Effector memory CD8-positive, alpha-beta T cell (primary cell): ENCODE measurements at places on chromosomes 4 and X.
A peak's percentile ranks its signal among the peaks of the same experiment; 100 is the strongest.

DNA sequence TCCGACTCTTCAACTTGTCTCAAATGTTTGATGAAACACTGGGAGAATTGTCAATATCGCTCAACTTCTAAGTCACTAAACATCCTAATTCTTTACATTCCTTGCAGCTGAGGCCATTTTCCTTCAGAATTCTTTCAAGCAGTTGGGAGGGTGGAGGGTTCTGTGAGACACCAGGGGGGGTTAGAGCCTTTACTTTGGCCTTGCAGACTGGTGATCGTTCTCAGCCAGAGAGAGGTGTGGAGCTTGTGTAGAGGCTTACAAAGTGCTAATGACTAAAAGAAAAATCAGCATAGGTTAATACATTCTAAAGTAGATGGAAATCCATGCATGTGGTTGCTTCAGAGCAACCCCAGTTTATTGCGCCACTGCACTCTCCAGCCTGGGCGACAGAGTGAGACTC, 21.3 kb upstream of the SOX3 start:
- no peak for DNase-seq
- H3K4me1 ChIP-seq = no peaks in the 10 kb centered on the region
- H3K27ac ChIP-seq = no peak overlapping the region
- H3K27me3 ChIP-seq = no peaks in the 10 kb centered on the region

- H3K4me1 ChIP-seq = no peaks in the 10 kb centered on the region
- no peaks in the 10 kb centered on the region for H3K36me3 ChIP-seq
- H3K4me3 ChIP-seq = no peak overlapping the region
- H3K27me3 ChIP-seq = no peaks in the 10 kb centered on the region
Observed at GRCh38 chrX:133911825-133912495, 73.4 kb downstream of the GPC3 start.

DNA sequence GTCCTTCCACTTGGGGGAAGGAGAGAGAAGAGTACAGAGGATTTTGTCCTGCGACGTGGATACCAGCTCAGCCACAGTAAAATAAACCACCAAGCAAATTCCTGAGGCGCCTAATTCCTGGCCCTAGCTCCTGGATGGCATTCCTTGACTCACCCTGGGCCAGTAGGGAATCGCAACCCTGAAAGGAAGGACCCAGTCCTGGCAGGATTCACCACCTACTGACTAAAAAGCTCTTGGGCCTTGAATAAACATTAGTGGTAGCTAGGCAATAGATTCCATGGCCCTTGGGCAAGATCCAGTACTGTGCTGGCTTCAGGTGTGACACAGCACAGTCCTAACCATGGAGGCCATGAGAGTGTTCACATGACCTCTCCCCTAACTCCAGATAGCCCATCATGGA, 45.6 kb downstream of the GABRA3 start:
- no peaks in the 10 kb centered on the region for H3K4me1 ChIP-seq
- no peaks in the 10 kb centered on the region for H3K27me3 ChIP-seq
- no peak overlapping the region for H3K4me3 ChIP-seq

DNA sequence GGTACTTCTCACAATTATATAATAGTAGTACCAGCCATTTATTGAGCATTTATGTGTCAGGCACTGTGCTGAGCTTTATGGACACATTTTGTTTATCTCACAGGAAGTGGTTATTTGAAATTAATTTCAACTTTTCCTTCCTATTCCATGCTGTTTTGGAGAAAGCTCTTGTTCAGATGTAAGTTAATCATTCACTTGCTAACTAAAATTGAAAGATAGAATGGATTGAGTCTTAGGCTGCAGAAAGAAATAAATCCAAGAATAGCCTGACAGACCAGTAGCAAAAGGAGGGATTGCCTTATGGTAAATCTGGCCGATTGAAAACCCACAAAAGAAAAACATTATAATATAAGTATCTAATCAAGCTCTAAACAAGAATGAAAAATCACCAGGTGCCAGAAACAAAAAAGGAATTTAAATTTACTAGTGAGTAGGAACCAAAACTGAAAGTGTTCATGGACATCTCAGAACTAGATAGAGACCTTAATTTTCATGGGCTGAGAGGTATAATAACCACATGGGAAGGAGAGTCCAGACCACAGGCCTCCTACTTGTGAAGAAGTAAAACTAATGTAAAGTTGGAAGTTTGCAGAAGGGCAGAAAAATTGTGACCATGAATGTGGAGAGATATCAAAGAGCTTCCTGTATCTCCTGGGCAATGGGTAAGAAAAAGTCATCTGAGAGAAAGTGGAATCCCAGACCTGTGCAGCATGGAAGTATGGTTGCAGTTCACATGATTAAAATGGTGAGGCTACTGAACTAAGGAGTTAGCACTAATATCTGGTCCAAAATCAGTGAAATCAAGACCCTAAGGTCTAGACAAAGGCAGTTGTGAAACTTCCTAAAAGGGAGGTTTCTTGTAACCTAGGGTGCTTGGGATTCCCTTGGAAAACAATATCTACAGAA, 38.0 kb downstream of the RADX start:
- peak overlapping the region; percentile 19 for H3K27ac ChIP-seq
- peaks cover 4% of the 10 kb centered on the region for H3K4me1 ChIP-seq
- no peaks in the 10 kb centered on the region for H3K36me3 ChIP-seq
- H3K4me3 ChIP-seq = peak overlapping the region; percentile 24
- DNase-seq = no peak

DNA sequence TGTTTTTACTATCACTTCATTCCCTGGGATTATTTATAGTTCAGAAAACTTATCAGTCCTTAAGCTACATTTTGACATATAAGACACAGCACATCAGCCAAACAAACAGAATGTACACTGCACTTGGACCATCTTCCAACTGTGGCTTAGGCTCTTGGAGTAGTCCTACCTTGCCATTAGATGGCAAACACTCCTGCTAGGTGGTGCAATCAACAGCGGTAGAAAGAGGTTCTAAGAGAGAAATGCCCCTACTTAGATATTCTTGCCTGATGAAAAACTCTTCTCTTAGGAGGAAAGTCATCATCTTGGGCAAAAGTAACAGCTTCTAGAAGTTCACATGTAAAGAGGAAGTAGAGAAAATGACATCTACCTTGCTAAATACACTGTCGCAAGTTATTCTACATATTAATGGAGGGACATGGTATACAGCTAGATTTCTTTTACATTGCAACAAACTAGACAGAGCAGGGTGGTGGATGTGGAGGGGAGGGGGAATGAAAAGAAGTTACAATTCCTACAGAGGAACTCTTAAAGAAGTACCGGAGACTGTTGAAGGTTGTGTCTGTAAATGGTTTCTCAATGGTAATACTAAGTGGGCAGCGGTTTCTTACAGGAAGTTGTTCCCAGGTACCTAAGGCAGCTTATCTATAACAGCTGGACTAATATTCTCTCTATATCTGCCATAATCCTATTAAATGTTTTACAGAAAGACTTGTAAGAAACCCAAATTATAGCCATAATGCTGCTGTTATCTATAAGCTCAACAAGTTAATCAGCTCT, 8.1 kb upstream of the STPG2 start:
- H3K27me3 ChIP-seq = no peaks in the 10 kb centered on the region
- H3K36me3 ChIP-seq = no peaks in the 10 kb centered on the region
- peaks cover 6% of the 10 kb centered on the region for H3K4me1 ChIP-seq
- no peak overlapping the region for H3K4me3 ChIP-seq
- DNase-seq = no peak

DNA sequence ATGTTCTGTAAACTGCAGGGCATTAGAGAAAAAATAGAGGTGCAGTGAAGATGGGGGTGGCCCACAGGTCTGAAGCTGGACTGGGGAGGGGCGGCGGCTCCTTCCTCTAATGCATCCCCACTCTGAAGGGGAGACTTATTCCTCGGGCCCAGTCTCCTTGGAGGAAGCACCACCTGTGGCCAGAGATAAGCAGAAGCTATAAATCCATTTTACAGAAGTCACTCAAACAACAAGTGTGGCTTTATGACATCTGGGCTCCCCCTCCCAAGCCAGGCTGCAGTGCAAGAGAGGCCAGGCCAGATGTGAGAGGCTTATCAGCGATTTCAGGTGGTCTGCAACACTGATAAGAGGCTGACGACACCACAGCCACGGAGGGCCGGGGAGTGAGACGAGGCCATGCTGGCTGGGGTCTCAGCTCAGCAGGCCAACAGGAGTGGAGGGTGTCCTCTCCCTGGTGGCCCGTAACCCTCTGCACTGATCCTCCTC, 15.8 kb downstream of the CYTL1 start:
- no peaks in the 10 kb centered on the region for H3K4me1 ChIP-seq
- no peaks in the 10 kb centered on the region for H3K36me3 ChIP-seq
- DNase-seq = no peak
- no peak overlapping the region for H3K4me3 ChIP-seq
- H3K27ac ChIP-seq = no peak overlapping the region

- peak overlapping the region; percentile 92 for H3K27ac ChIP-seq
- H3K4me3 ChIP-seq = peak overlapping the region; percentile 58
- no peaks in the 10 kb centered on the region for H3K27me3 ChIP-seq
- H3K4me1 ChIP-seq = peaks cover 17% of the 10 kb centered on the region
Observed at GRCh38 chr4:75698162-75698962, 25.2 kb upstream of the G3BP2 start.

GRCh38 chrX:14676431-14676830, 147.1 kb downstream of the GLRA2 start:
- no peak overlapping the region for H3K27ac ChIP-seq
- H3K4me3 ChIP-seq = no peak overlapping the region
- H3K4me1 ChIP-seq = no peaks in the 10 kb centered on the region
- no peak for DNase-seq

- H3K27me3 ChIP-seq = no peaks in the 10 kb centered on the region
- no peak overlapping the region for H3K4me3 ChIP-seq
- no peaks in the 10 kb centered on the region for H3K36me3 ChIP-seq
- H3K4me1 ChIP-seq = no peaks in the 10 kb centered on the region
Observed at GRCh38 chr4:91973479-91974153, 330.1 kb upstream of the GRID2 start.

GRCh38 chr4:168679819-168680218, 183.0 kb downstream of the PALLD start:
- no peaks in the 10 kb centered on the region for H3K4me1 ChIP-seq
- peaks cover 18% of the 10 kb centered on the region for H3K27me3 ChIP-seq
- H3K4me3 ChIP-seq = no peak overlapping the region
- DNase-seq = no peak
- no peaks in the 10 kb centered on the region for H3K36me3 ChIP-seq

DNA sequence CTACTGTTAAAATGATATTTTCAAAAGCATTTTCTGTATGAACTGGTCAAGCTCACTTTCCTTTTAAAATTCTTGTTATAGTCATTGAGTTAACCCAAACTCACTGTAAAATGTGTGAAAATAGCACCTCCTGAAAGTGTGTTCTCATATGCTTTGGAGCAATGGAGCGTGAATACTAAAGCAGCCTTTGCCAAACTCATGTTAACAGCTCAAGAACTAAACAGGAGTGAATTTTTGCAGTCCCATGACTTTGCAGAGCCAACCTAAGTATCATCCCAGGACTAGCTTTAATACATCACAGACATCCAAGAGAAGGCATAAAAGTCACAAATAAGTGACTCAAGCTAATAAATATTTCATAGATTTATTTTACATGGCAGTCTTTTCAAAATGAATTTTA, 2.3 kb downstream of the AMMECR1 start:
- peaks cover 9% of the 10 kb centered on the region for H3K36me3 ChIP-seq
- no peaks in the 10 kb centered on the region for H3K27me3 ChIP-seq
- no peak for DNase-seq
- no peak overlapping the region for H3K27ac ChIP-seq

- no peak for DNase-seq
- H3K36me3 ChIP-seq = no peaks in the 10 kb centered on the region
- no peak overlapping the region for H3K27ac ChIP-seq
- peaks cover under 1% of the 10 kb centered on the region for H3K27me3 ChIP-seq
Observed at GRCh38 chr4:118964891-118965411, 76.3 kb downstream of the SYNPO2 start.

- H3K4me1 ChIP-seq = peaks cover 41% of the 10 kb centered on the region
- H3K4me3 ChIP-seq = no peak overlapping the region
- no peak for DNase-seq
- no peak overlapping the region for H3K27ac ChIP-seq
- H3K27me3 ChIP-seq = no peaks in the 10 kb centered on the region
- H3K36me3 ChIP-seq = no peaks in the 10 kb centered on the region
Observed at GRCh38 chr4:3297066-3297859, 4.4 kb downstream of the RGS12 start.

GRCh38 chrX:20742106-20742505, 475.4 kb upstream of the RPS6KA3 start:
- H3K27me3 ChIP-seq = no peaks in the 10 kb centered on the region
- H3K27ac ChIP-seq = no peak overlapping the region
- no peak overlapping the region for H3K4me3 ChIP-seq
- DNase-seq = no peak

DNA sequence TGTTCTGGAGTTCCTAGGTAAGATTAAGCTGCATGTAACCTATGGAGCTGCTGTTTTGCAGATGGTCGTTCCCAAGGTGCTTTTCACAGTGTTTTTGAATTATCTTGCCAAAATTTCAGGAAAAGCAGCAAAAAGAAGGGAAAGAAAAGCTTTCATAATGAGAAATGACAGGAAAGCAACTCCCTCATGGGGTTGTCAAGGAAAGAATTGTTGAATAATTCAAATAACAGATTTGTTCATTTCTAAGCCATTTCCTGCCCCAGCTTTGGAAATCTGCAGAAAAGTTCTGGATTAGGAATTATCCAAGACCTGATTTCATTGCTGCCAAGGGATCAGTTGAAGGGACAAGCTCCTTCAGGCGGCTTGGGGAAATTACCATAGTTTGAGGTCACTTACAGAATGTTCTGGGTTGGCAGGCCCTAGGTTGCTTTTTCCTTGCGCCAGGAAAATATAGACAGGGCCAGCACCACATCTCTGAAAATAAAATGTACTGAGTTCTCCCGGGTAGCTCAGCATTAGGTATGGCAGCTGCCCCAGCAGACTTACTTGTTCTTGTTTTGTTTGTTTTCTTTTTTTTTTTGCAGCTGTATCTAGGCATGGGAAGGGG, 354.7 kb downstream of the STIM2 start:
- no peaks in the 10 kb centered on the region for H3K4me1 ChIP-seq
- H3K27me3 ChIP-seq = no peaks in the 10 kb centered on the region
- H3K36me3 ChIP-seq = no peaks in the 10 kb centered on the region

GRCh38 chrX:106905064-106905708, 2.0 kb upstream of the RIPPLY1 start:
- H3K27me3 ChIP-seq = no peaks in the 10 kb centered on the region
- no peaks in the 10 kb centered on the region for H3K4me1 ChIP-seq
- H3K27ac ChIP-seq = no peak overlapping the region
- no peak overlapping the region for H3K4me3 ChIP-seq

- no peak overlapping the region for H3K4me3 ChIP-seq
- no peaks in the 10 kb centered on the region for H3K36me3 ChIP-seq
- no peaks in the 10 kb centered on the region for H3K4me1 ChIP-seq
- DNase-seq = no peak
Observed at GRCh38 chr4:164847016-164847415, 30.0 kb upstream of the APELA start.

GRCh38 chr4:173652283-173652931, 122.4 kb upstream of the HAND2 start:
- no peaks in the 10 kb centered on the region for H3K4me1 ChIP-seq
- no peak overlapping the region for H3K27ac ChIP-seq
- DNase-seq = no peak
- no peaks in the 10 kb centered on the region for H3K36me3 ChIP-seq
- H3K27me3 ChIP-seq = no peaks in the 10 kb centered on the region
